Fibroblast of pulmonary artery (primary cell): ENCODE measurements at places on chromosomes 4 and X.

GRCh38 chrX:69088171-69088938 lies 76.9 kb downstream of the PJA1 start:
- DNase-seq = no peak

DNA sequence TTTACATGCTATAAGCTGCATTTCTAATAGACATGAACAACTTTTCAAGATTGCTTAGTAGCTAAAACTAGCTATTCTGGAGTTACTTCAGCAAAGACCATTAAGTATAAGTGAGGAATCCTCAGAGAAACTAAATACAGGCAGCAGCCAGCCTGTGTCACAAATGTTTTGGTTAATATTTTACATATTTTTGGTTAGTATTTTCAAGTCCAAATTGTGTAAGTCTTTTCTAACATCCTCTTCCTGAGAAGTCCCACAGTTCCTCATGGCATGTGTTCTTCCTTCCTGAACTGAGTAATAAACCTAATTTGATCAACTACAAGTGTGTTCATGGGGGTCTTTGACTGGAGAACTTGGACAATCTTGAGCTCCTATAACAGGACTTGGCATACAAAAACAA lies 42.4 kb upstream of the MCF2 start:
- peak; percentile 5 for DNase-seq

- DNase-seq = no peak
These were observed 87.3 kb downstream of the STPG2 start for GRCh38 chr4:98055800-98056501.

DNA sequence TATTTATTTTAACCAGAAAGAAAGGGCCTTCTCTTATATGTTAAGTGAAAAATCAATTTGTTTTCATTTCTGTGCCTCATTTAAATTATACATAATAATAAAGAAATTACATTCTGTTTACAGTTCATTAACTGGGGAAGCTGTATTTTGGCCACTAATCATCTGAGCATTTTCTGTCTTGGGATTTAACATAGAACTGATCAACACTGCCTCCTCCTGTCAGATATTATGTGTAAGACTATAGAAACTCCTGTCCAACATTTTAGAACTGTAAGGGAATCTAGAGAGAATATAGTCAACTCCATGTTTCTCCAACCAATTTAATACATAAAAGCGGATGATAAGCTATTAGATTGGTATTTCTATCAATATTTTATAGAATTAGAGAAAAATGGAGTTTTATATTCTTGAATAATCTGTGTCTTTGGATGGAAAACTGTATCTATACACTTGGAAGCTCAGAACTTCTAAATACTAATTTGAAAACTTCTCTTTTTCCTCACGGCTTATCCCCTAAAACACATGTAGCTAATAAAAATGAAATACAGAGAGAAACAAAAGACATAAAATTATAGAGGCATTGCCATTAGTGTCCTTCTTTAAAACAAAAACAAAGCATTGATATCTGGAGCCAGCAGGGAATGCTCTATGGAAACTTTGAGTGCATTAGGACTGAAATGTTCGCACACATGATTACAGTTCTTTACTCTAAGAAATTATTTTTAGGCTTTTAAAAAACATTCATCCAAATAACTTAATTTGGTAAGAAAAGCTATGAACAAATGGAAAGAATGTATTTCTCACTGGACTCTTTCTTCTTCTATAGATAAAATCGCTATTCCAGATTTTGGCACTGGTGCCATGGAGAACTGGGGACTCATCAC lies 33.1 kb downstream of the ENPEP start:
- peak; percentile 65 for DNase-seq

DNA sequence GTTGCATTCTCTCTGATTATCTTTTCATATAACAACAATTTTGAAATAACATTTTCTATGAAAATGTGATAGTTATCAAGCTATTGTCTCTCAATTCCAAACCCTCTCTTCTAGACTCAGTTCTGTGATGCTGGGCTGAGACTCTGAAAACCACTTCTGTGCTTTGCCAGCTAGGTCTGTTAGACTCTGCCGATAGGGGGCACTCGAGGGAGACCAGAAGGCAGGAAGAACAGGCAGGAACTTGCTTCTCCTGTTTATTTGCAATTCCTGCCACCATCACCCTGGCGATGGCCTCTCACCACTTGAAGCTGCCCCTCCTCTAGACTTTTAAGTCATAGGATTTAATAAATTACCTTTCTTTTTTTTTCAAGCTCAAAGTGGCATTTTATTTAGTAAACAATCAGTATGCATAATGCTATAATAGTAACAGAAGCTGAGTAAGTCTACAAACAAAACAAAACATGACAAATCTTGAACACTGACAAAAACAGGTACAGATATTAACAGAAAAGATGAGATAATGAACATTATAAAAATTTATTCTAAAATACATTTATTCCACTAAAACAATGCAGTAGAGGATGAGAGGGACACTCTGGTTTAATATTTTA lies 49.7 kb downstream of the RASL11B start:
- DNase-seq = peak; percentile 82
